Stimulated activated CD4-positive, alpha-beta T cell treated with anti-CD3 and anti-CD28 coated beads, Interleukin-12 subunit alpha, Interleukin-12 subunit beta, amount 100 ng/mL, for 4 hours (primary cell): ENCODE measurements at places on chromosomes 5 and 9.

GRCh38 chr5:119212026-119212425 lies 141.1 kb downstream of the DMXL1 start:
- no peak for DNase-seq

GRCh38 chr5:179734536-179735164 lies 2.0 kb downstream of the MAML1 start:
- DNase-seq, result no peak

DNA sequence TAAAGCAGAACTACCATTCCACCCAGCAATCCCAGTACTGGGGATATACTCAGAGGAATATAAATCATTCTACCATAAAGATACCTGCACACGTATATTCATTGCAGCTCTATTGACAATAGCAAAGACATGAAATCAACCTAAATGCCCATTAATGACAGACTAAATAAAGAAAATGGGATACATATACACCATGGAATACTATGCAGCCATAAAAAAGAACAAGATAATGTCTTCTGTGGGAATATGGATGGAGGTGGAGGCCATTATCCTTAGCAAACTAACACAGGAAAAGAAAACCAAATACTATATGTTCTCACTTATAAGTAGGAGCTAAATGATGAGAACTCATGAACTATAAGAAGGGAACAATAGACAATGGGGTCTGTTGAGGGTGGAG lies 12.5 kb downstream of the HAPLN1 start:
- DNase-seq, result no peak

DNA sequence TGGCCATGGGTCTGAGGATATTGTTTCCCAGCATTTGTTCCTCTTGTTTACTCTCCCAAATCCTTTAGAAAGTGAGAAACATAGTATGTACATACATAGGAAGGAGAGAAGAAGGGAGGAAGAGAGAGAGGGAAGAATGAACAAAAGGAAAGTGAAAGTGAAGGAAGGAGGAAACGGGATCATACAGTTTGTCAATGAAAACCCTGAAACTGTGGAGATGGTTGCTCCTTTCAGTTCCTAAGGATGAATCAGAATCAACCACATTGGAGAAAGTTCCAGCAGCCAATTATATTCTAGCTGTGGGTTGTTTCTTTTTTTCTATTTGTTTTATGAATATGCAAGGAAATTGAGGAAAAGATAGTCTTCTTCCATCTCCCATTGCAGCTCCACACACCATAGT lies 396.5 kb downstream of the MLLT3 start:
- no peak for DNase-seq

- DNase-seq, result no peak
Measured at GRCh38 chr5:14327624-14328023, 184.5 kb downstream of the TRIO start.
